ENCODE measurements at places on chromosomes 16 and 17.

DNA sequence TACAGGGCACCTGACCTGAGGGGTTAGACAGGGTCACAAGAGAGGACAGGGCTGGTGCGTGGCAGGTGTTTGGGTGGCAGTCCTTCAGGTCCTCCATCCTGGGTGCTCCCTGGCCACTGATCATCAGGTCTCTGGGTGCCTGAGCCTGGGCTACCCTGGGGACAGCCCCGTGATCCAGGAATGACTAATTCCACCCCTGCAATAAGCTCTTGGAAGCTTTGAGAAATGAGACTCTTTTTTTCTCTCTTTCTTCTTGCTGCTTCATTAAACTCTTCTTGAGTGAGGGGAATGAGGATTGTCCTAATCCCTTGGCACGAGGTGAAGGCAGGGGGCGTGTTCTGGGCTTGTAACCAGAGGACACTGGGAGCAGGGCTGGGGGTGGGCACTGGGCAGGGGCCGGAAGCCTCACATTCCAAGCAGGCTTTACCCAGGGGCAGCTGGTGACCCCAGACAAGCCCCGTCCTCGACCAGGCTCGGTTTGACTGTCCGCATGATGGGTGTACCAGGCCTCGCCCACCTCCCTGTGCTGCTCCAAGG lies 21.4 kb upstream of the SPNS2 start:
- no peak for DNase-seq

- no peak for DNase-seq
Measured at GRCh38 chr16:27425961-27426360, 24.0 kb downstream of the IL21R start.

DNA sequence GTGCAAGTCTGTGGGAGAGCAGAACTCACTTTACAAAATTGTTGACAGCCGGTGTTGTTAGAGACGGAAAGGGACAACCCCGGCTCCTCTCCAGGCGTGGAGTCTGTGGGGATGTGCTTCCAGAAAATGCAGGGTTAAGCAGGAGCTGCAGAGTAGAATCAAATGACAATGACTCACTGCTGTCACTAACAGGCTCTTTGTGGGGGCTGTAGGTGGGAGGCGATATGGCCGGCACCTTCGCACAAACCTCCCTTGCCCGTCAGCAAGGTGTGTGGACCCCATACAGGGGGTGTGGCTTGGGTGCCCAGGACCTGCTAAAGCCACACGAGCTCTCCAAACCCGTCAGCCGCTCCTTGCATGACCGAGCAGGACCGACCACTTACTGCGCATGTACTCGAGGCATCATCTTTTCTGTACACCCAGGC lies 5.8 kb downstream of the PDK2 start:
- no peak for DNase-seq

DNA sequence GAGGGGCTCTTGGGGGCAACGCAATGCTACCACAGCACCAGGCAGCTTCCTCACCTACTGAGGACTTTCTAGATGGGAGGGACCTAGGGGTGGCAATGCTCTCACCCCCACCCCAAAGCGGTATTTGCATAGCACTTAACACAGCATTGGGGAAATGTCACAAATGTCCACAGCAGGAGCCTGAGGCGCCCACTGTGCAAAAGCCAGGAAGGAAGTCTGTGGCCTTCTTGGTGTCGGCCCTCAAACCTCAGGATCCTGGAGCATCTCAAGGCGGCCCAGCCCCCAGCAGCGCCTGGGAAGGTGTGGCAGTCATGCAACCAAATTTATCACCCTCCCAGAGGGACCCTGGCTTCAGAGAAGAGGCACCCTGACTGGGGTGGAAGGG lies 45.3 kb downstream of the WNT3 start:
- DNase-seq: no peak

- no peak for DNase-seq
Measured at GRCh38 chr17:38751144-38751807, 1.3 kb upstream of the PSMB3 start.

GRCh38 chr17:1796800-1797199 lies 32.9 kb downstream of the SMYD4 start:
- no peak for DNase-seq

- DNase-seq: no peak
Measured at GRCh38 chr16:87939562-87940423, 3.5 kb upstream of the CA5A start.

- DNase-seq: no peak
Measured at GRCh38 chr16:64450177-64450576, 671.7 kb downstream of the CDH11 start.

- DNase-seq: no peak
Measured at GRCh38 chr17:50832267-50832863, 3.0 kb upstream of the WFIKKN2 start.

GRCh38 chr17:46003907-46004748 lies 5.1 kb downstream of the STH start:
- no peak for DNase-seq

All from amniotic stem cell (primary cell).